ENCODE measurements at places on chromosomes 5 and 9. TPM values are rescaled to one million over a fixed set of nuclear protein-coding genes. Genes with fewer than 3 reads are reported as not detected.

- no peak for DNase-seq
These were observed 10.4 kb upstream of the SLC34A1 start for GRCh38 chr5:177373806-177374205.

The FOXD4 gene
- polyA plus RNA-seq = not detected

DNA sequence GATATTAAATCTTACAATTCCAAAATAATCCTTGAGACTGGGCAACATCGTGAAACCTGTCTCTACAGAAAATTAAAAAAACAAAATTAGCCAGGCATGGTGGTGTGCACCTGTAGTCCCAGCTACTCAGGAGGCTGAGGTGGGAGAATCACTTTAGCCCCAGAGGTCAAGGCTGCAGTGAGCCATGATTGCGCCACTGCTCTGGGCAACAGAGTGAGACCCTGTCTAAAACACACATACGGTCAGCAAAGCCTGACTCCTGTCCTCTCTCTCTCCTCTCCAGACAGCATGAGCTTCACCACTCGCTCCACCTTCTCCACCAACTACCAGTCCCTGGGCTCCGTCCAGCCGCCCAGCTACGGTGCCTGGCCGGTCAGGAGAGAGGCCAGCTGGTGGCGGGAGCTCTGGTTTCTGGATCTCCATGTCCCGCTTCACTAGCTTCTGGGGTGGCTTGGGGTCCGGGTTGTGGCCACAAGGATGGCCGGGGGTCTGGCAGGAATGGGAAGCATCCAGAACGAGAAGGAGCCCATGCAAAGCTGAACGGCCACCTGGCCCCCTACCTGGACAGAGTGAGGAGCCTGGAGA is 9.0 kb upstream of the PDCL start:
- DNase-seq = no peak

The ITK gene
- 129 TPM for polyA plus RNA-seq

The FAM153A gene
- polyA plus RNA-seq = 0.67 TPM

Data from CD8-positive, alpha-beta memory T cell (primary cell).